ENCODE measurements at places on chromosomes 3 and 15.

DNA sequence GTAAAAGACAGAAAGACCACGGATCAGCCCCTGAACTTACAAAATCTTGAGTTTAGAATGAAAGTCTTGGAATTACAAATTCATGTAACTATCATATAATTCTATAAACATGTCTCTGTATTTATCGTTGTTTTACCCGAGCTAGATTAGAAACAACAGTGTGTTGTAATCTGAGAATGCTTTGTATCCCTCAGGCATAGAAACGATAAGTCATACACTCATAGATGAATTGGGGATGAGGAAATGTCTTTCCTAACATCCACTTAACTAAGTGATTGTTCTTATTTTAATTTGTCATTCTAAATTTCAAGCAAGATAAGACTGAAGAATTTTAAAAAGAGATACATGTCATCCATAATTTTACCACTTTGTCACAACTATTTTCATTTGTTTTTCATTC lies 165.3 kb downstream of the RYR3 start:
- no peak for DNase-seq

- no peak for DNase-seq
These were observed 7.1 kb downstream of the CELSR3 start for GRCh38 chr3:48655606-48656005.

GRCh38 chr15:27669641-27670040 lies 429.5 kb downstream of the OCA2 start:
- no peak for DNase-seq

- no peak for DNase-seq
These were observed 429.6 kb downstream of the LPP start for GRCh38 chr3:188583341-188584161.

DNA sequence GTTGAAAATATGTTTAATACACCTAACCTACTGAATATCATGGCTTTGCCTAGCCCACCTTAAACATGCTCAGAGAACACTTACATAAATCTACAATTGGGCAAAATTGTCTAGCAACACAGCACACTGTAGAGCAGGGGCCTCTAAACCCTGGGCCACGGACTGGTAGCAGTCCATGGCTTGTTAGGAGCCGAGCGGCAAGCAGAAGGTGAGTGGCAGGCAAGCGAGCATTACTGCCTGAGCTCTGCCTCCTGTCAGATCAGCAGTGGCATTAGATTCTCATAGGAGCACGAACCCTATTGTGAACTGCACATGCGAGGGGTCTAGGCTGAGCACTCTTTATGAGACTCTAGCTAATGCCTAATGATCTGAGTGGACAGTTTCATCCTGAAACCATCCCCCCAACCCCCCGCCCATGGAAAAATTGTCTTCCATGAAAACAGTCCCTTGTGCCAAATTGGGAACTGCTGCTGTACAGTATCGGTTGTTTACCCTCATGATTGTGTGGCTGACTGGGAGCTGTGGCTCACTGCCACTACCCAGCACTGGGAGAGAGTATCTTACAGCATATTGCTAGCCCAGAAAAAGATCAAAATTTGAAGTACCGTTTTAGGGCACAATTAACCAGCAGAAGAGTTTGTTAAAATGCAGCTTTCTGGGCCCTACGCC lies 26.1 kb downstream of the CMSS1 start:
- no peak for DNase-seq

GRCh38 chr15:84098604-84099003 lies 137.0 kb upstream of the GOLGA6L4 start:
- no peak for DNase-seq

DNA sequence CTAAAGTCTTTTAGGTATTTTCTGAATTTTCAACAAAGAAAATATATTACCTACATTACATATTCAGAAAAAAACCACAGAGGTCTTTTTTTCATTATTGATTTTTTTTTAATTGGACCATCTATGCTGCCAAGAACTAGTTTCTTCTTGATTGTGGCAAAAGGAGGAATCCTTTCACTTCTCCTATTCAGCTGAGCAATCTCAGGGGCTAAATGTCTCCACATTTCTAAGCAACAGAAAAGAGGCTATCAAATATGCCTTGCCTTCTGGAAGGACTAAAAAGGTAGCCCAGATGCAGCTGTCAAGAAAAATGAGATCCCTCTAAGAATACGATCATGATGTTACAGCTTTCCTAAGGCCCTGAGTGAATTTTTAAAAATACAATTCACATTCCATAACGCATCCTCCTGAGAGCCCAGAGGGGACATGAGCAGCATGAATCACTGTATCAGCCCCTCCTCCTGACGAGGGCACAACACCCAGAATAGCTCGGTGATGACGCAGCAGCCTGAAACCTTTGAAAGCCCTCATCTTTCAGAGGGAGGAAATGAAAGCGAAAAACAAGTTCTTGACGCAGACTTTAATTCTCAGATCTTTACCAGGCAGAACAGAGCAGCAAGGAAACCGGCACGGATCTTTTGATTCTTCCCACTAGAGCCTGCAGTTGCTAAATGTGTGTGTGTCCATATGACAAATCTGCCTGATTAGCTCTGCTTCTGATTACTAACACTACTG lies 24.6 kb downstream of the RUBCN start:
- peak; percentile 92 for DNase-seq

- DNase-seq = no peak
These were observed 393.9 kb upstream of the MCTP2 start for GRCh38 chr15:93837450-93837849.

GRCh38 chr3:12979947-12980487 lies 93.2 kb downstream of the IQSEC1 start:
- DNase-seq = no peak

- no peak for DNase-seq
These were observed 36.2 kb downstream of the SEMA5B start for GRCh38 chr3:122991236-122991985.

- no peak for DNase-seq
These were observed 163.6 kb upstream of the COL8A1 start for GRCh38 chr3:99474776-99475175.

DNA sequence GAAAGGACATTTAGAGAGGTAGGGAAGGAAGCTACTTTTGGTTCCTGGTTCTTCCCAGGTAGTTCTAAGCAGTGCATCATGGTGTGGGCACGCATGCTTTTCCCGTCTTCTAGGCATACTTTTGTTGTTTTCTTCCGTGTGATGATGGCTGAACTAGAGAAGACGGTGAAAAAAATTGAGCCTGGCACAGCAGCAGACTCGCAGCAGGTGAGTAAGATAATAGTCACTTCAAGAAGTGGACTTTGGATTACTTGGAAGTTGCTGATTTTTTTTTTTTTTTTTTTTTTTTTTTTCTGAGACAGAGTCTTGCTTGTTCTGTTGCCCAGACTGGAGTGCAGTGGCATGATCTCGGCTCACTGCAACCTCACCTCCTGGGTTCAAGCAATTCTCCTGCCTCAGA lies 17.9 kb downstream of the FANCD2OS start:
- no peak for DNase-seq

DNA sequence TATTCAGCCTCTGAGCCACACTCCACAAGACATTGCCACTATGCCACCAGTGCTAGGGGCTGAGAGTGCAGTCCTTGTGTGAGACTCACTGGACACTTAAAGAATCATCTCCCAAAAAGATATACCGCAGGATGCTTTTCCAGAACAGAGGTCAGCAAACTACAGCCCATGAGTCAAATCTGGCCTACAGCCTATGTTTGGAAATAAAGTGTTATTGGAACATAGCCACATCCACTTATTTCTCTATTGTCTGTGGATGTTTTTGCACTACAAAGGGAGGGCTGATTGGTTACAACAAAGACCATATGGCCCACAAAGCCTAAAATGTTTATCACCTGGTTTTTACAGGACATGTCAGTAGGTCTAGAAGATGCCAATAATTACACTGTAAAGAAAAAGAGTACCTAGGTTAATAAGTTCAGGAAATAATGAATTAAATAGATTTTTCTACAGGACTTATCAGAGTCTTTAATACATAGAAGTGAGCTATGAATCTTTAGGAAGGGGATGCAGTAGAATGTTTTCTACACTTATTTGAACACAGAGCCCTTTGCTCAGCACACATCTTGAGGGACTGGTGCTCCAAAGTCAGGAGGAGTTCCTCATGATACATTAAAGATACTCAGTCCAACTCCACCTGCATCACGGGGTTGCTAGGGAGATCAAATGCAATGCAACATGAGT lies 26.3 kb downstream of the SRGAP3 start:
- DNase-seq = no peak

- no peak for DNase-seq
These were observed 200.7 kb downstream of the TIGIT start for GRCh38 chr3:114494498-114494897.

- no peak for DNase-seq
These were observed 16.5 kb downstream of the EMC3 start for GRCh38 chr3:9970020-9970652.

- no peak for DNase-seq
These were observed 28.6 kb upstream of the KBTBD12 start for GRCh38 chr3:127886231-127886955.

DNA sequence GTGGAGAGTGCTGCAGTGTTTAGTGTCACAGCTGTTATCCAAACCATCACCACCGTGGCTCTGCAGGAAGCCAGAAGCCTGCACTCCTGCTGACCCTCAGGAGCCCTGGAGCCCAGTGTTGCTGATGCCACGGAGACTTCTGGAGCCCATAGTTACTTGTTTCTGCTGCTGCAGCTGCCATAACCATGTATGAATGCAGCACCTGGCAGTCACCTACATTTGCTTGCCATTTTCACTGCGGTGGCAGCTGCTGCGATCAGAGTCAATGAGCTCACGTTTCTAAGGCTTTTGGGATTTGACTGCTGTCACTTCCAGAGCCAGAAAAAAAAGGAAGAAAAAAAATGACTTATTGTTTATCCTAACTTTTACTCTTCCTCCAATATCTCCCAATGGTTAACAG lies 299.2 kb upstream of the THRB start:
- DNase-seq = no peak

- no peak for DNase-seq
These were observed 45.6 kb downstream of the DNASE1L3 start for GRCh38 chr3:58164906-58165821.

GRCh38 chr3:171776411-171776810 lies 33.9 kb downstream of the PLD1 start:
- peak; percentile 95 for DNase-seq

GRCh38 chr3:126166009-126166408 lies 14.4 kb downstream of the ALDH1L1 start:
- DNase-seq = no peak

DNA sequence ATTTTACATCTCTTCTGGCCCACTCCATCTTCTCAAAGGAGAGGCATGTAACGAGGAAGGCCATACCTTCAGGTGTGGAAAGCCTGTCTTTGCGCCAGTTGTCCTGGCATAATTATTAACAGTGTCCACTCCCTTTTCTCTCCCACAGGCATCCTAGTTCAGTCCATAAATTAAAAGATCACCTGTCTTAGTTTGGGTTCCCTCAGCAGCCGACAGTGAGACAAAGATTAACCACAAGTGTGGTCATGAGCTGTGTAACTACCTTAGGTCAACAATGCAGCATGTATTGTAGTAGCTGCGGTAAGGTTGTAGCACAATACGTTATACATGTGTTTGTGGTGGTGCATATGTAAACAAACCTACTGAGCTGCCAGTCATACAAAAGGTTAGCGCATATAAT lies 103.3 kb upstream of the GALNT15 start:
- DNase-seq = no peak

DNA sequence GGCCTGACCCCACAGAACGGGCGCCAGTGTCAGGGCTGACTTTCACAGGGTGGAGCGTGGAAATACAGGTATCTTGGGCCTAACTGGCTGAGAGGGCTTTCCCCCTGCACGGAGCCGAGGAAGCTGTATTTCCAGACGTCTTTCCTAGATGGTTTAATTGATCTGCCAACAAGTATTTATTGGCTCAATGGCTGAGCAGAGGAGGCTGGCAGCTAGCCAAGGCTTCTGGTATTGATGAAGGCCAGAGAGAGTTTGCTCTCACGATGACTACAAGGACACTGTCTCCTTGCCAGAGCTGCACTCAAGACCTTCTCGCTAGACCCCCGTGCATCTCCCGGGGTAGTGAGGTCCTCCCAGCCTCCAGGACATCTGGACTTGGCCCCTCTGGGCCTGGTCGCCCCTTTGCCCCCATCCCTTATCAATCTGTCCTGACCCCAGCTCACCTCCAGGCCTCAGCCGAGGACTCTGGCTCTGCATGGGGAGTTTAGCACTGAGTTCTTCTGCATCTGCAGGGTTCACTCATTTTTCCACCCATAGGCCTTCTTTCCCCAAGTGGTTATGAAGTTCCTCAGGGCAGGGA lies 20.6 kb downstream of the SPSB4 start:
- no peak for DNase-seq

DNA sequence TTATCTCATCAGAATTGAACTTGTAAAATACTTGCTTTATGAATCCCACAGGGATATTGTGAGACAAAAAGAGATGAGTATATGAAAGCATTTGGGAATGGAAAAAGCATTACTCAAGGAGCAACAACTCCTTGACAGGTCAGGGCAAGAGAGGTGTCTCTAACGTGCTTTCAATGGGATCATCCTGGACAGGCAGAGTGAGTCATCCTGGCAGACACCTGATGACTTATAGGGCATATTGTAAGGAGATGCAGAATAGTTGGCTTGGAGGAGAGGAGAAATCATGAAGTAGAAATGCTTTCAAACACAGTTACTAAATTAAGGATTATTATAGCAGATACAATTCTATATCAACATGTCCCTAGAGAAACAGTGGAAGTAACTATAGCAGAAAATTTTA lies 71.9 kb upstream of the THSD4 start:
- no peak for DNase-seq

DNA sequence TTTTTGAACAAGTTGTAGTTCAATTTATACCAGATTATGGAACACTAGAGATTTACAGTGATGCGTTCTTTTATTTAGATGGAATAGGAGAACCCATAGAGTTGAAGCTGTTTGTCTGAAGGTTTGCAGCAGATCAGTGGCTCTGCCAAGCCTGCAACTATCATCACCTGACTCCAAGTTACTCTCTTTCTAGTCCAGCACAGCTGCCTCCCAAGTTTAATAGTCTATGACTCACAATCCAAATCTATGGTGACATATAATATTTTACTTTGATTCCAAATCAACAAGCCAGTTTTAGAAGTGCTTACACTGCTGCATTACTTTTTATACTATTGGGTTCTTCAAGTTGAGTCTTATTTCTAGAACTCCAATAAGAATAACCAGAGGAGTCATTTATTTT lies 400.4 kb downstream of the LPP start:
- no peak for DNase-seq

GRCh38 chr3:183015185-183015584 lies 34.8 kb upstream of the DCUN1D1 start:
- DNase-seq = no peak

All from globus pallidus (tissue), 1 donor.